Adrenal gland (tissue), 19 donors: ENCODE measurements at places on chromosomes 12 and 14.
A peak's percentile ranks its signal among the peaks of the same experiment; 100 is the strongest.

DNA sequence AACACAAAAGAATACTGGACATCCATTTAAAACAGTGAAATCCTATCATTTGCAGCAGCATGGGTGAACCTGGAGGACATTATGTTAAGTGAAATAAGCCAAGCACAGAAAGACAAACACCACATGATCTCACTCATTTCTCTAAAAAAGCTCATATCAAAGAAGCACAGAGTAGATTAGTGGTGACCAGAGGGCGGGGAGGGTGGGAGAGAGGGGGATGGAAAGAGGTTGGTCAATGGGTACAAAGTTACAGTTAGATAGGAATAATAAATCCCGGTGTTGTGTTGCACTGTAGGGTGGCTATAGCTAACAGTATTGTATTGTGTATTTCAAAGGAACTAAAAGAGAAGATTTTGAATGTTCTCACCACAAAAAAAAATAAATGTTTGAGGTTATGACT, 52.4 kb downstream of the DUSP6 start:
- DNase-seq, result no peak

- no peak for DNase-seq
Measured at GRCh38 chr12:118355843-118356242, 16.9 kb downstream of the TAOK3 start.

DNA sequence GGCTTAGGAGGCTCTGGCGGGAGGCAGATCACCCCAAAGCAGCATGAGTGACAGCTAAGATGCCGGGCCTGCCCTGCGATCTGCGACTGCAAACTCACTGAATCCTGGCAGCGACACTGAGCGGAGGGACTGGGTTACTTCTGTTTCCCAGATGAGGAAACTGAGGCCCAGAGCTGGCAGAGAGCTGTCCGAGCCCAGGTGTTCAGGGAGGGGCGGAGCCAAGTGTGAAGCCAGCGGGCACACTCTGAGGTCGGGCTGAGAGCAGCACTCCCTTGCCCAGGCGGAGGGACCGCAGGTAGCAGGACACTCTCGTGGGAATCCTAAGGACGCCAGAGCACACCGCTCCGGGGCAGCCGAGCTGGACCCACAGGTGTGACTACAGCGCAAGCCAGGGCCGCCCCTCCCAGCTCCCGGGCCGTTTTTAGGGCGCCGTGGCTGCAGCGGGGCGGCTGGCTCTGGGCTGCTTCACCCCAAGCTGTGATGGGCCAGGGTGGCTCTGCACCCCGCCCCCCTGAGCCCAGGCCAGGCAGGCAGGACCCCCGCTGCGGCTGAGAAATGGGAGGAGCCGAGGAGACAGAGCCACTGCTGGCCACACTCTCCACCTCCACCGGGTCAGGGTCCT, 27.4 kb downstream of the MMP17 start:
- no peak for DNase-seq

GRCh38 chr12:124394462-124395128, 99.7 kb downstream of the RFLNA start:
- DNase-seq, result no peak

GRCh38 chr14:73723797-73724661, 9.8 kb upstream of the PNMA1 start:
- peak; percentile 75 for DNase-seq
